Fibroblast of skin of left biceps (primary cell): ENCODE measurements at places on chromosomes 11 and 22.

GRCh38 chr22:29072979-29073617 lies at the start of gene KREMEN1:
Gene KREMEN1, plus strand, starts transcription at chr22:29073035. Its CDS starts 96 bp downstream, at chr22:29073131.
- DNase-seq: no peak

DNA sequence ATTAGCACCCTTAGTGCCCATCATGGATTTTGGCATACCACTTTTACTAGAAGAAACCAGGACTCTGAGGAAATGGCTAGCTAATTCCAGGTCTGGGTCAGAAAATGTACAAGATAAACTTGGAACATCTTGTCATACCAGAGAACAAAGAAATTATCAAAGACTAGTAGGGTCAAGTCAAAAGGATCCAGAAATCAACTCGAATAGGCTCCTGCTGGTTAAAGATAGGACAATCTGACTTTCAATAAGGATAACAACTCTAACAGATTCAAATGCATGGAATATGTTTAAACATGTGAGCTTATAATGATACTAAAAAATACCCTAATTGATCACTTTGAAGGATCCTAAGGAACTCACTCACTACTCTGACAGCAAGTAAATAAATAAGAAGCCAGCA lies 18.9 kb downstream of the GAB2 start:
- DNase-seq: no peak

DNA sequence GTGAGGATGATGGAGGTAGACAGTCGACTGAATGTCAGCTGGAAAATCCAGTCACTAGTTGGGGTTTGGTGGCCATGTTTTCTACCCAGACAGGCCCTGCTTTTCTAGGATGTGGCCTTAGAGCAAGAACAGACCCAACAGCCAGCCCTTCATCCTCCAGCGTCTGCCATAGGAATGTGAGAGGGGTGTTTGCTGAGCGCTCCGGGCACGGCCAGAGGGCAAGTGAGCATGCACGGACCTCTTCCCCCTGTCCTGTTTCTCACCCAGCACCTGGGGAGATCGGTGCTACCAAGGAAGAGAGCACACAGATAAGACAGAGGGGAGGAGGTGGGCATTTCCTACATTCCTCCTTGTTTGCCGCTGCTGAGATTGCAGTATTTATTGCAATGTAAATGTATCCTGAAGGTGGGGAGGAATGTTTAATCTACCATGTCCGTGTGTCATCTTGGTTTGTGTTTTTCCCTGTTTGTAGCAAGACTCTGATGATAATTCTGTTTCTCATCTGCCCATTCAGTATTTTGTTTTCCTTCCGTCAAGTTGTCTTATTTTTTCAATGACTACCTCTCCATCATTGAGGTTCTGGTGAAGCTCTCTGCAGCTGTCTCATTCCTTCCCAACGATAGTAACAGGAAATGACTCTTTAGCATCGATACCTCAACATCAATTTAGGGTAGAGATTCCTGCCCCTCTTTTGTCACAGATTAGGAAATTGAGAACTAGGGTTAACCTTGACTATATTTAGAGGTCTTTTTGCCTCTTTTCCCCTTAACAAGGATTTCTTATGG lies 4.9 kb upstream of the ATF4 start:
- no peak for DNase-seq

GRCh38 chr11:103453126-103453525 lies 343.9 kb downstream of the DYNC2H1 start:
- DNase-seq: no peak

DNA sequence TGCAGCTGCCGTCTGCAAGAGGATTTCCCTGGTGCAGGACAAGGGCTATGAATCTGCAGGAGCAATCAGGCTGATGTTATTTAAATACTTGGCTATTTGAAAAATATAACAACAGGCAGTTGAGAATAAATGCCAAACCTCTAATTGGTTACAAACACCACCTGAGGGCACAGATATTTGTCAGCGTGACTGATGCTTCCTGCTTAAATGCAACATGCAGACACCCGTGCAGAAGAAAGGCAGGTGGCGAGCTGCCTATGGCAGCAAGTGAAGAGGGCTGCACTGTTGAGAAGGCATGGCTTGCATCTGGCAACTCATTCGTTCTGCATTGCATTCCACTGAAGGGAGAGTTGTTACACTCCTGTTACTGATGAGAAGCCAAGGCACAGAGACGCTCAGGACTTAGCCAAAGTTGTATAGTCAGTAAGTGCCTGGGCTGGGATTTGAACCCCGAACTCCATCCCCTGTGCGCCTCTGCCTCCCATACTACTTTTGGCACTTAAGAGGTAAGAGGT lies 350.6 kb downstream of the TENM4 start:
- no peak for DNase-seq

DNA sequence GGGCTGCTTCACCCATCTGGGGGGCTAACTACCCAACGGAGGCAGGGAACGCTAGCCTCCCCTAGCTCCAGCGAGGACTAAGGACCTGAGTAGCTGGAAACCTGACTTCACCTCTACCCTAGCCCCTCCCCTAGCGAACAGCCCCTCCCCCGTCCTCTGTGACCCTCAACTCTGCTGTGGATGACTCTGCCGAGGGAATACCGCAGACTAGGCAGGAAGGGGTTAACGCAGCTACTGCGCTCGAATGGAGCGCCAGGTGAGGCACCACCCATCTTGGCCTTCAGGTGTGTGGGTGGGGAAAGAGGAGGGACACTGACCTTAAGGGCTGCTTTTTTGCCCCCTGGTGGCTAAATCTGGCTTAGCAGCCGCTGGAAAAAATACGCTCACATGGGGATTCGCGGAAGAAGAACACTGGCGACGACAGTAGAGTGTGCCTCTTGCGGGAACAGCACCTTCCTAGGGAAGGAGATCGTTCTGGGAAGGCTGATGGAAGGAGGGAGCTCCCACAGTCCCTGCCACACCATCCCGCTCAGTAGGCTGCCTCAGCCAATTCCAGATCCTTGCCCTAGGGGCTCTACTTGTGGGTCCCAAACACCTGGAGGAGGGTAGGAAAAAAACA lies 4.5 kb upstream of the BCL9L start:
- no peak for DNase-seq

- DNase-seq: peak; percentile 29
Observed at GRCh38 chr11:130787092-130787616, 129.1 kb downstream of the SNX19 start.
